ENCODE measurements at places on chromosomes 4 and X.

- no peaks in the 10 kb centered on the region for H3K27me3 ChIP-seq
- H3K36me3 ChIP-seq = peaks cover 2% of the 10 kb centered on the region
- no peak overlapping the region for H3K4me3 ChIP-seq
- H3K4me1 ChIP-seq = no peaks in the 10 kb centered on the region
Observed at GRCh38 chrX:84469226-84469625, 33.0 kb downstream of the HDX start.

GRCh38 chrX:19789782-19790181 is 97.6 kb downstream of the SH3KBP1 start:
- H3K4me1 ChIP-seq = peaks cover 57% of the 10 kb centered on the region
- no peak overlapping the region for H3K4me3 ChIP-seq
- H3K36me3 ChIP-seq = peaks cover 44% of the 10 kb centered on the region
- H3K27me3 ChIP-seq = no peaks in the 10 kb centered on the region

DNA sequence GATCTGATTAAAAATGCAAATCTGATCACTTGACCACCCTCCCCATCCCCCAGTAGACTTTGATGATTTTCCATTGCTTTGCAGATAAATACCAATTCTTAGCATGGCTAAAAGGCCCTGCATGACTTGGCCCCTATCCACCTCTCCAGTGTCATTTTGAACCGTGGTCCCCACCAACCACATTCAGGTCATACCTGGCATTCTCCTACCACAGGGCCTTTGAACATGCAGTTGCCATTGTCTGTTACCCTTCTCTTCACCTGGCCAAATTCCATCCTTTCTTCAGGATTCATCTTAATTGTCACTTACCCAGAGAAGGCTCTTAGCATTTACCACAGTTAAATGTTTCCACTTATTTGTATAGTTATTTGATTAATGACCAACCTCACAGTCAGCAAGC is 36.9 kb upstream of the RELL1 start:
- no peak overlapping the region for H3K27ac ChIP-seq
- no peak overlapping the region for H3K4me3 ChIP-seq
- no peaks in the 10 kb centered on the region for H3K27me3 ChIP-seq
- no peak for DNase-seq

GRCh38 chr4:83207497-83208101 is 77.0 kb downstream of the COQ2 start:
- H3K36me3 ChIP-seq = peaks cover 2% of the 10 kb centered on the region
- H3K27ac ChIP-seq = no peak overlapping the region
- H3K27me3 ChIP-seq = peaks cover 25% of the 10 kb centered on the region
- peaks cover 20% of the 10 kb centered on the region for H3K4me1 ChIP-seq
